ENCODE measurements at places on chromosomes 13 and 19.

DNA sequence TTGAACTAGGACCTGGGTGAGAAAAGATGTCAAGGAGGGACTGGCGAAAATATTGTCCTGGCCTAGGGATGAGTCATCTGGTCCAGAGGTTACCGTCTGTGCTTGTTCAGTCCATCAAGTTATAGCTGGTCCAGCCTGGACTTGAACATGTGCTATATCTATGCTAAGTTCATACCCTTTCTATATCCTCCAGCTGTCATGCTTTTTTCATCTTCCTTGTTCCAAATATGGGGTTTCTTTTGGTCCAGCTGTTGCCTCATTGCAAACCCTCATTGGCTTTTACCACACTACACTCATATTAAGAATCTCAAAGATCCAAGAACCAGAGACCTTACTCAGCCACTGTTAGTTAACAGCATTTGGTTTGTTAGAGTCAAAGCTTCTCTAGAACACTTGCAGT lies 19.1 kb upstream of the KLF12 start:
- no peak for DNase-seq

DNA sequence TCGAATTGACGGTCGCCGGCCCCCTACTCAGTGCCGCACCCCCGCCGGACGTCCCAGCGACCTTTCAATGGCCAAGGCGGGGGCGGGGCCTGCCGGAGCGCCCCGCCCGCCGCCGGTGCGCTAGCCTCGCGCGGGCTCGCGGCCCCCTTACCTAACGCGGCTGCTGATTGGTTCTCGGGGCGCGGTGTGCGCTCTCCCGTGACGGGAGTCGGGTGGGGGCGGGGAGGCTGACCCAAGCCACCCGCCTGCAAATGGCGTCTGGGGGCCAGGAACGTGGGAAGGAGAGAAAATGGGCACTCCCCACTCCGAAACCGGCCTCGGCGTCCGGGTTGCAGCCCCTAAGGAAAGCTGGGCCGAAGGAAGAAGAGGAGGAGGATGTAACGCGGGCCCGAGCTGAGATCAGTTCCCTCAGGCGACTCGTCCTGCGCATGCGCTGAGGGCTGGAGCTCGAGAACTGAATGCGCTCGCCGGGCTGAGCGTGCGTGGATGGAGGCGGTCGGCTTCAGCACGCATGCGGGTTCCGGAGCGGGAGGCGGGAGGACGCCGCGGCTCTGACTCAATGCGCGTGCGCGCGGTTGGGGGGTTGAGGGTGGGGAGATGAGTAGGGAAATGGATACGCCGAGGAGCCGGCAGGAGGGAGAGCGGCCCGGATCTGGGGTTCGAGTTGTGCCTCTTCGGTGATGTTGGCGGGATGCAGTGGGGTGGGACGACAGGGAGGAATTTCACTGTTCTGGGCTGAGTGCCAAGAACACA lies at the start of gene SMG9:
TSS of gene SMG9 (minus strand) at position 460 of the 753 bp plus-strand sequence. CDS start 4,221 bp downstream, outside the sequence.
- DNase-seq, result peak; percentile 96

DNA sequence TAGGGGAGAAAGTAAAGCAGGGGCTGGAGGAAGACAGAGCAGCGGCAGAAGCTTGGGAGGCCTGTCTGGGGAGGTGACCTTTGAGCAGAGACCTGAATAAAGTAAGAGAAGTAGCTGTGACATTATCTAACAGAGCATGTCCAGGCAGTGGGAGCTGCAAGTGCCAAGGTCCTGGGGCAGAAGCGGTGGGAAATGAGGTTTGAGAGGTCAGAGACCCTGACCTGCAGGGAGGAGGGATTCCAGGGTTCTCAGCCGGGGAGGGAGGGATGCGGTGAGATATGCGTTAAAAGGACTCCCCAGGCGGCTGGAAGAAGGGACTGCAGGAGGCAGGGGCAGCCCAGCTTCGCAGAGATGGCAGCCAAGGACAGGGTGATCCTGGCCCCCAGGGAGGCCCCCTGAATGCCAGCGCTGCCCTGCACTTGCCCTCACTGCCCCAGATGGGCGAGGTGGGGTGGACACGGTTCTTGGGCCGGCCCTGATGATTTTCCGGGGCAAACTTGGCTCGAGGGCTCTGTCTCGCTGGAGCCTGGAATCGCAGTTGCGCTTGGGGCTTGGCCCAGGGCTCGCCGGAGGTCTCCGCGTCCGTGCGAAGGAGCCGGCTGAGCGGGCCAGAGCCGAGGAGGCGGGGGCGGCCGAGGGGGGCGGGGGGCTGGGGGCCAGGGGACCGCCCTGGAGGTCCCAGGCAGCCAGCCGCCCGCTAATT lies 3.2 kb downstream of the CRLF1 start:
- DNase-seq, result no peak

DNA sequence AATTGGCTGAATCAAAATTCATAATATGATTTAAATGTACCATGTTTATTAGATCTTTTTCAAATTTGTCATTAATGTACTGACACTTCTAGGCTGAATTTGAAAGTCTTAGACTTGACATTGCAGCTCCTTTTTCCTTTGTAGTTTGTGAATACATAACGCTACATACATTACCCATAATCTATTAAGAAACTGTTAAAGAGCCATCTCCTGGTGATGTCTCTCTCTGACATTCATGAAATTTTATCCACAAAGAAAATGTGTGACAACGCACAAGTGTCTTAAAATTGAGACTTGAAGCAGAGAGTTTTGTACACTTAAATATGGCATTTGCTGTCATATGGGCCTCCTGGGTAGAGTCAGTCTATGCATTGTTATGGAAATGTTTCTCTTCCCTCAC lies 320.2 kb upstream of the ARGLU1 start:
- DNase-seq, result no peak

DNA sequence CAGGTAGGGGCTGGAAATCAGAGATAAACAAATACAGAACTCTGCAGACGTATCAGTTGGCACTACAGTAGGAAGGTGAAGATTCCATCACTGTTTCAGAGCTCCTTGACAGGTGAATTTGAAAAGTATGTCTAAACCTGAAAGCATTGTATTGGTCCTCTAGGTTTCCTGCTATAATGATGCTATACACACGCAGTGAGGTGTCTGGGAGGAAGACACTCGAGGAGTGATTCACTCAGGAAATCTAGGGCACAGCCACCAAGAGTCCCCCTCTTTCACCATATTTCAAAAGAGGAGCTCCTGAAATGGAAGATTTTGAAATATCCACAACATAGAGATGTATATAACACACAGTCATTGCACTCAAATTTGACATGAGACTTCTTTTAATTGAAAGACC lies 331.0 kb upstream of the DACH1 start:
- DNase-seq, result no peak

DNA sequence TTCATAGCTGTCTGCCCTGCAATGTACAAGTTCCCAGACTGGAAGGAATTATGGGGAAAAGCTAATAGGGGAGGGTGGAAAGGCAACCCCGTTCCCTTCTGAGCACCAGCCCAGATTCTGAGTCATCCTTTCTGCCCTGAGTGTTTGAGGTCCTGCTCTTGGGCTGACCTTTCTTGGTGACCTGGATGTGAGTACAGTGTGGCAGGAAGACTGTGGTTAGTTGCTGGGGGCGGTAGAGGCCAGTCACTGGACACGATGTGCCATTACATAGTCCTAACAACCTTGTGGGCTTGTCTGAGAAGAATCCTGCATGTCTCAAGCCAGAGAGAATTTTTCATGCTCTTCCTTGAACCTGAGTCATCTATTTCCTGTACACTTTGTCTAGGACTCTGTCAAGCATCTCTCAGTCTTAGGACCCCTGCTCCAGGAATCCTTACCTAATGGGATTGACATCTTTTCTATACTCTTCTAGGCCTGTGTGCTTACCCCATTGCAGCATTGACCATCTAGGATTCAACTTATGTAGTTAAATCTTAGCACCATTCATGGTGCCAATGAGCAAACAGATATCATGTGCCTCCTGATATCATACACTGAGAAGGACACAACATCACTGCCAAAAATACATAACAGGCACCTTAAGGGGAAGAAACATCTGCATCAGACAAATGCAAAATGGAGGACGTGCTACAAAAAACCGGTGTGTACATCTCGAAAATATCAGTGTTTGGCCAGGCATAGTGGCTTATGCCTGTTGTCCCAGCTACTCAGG lies 8.1 kb upstream of the ANGPTL4 start:
- no peak for DNase-seq

DNA sequence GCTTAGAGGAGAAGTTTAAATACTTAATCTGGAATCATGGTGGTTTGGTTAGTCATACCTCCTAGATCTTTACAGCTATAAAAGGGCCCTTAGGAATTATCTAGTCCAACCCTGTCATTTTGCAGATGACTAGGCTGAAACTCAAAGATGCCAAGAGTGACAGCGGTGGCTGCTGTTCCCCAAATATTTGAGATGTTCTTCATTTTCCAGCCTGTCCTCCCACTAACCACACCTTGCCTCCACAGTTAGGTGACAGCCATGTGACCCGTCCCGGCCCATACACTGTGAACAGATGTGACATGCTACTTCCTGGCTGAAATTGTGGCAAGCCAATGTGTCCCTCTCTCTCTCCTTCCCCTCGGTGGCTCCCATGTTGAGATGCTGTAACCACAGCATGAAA lies 225.5 kb upstream of the IPO5 start:
- no peak for DNase-seq

- no peak for DNase-seq
These were observed 12.1 kb downstream of the PROZ start for GRCh38 chr13:113170511-113170910.

DNA sequence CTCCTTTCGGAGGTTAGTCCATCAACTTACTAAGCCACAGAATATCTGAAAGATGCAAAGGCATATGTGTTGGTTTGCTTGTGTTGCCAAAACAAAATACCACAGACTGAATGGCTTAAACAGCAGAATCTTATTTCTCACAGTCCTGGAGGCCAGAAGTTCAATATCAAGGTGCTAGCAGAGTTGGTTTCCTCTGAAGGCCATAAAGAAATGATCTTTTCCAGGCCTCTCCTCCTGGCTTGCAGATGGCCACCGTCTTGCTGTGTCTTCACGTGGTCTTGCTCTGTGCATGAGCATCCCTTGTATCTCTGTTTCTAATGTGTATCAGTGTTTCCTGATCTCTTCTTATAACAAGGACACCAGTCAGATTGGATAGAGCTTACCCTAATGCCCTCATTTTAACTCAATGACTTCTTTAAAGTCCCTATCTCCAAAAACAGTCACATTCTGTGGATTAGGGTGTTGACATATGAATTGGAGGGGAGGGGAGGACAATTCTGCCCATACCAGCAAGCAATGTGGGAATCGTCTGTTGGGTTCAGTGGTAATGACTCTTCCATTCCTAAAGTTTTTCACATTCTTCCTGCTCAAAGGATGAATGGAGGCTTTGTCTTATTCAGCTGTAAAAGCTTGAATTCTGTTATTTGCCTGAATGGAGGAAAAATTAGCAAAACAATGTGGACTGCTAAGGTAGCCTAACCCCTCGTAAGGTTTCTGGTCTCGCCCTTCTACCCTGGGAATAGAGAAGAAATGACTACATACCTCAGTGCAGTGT lies 715.7 kb downstream of the DIAPH3 start:
- DNase-seq, result peak; percentile 39

DNA sequence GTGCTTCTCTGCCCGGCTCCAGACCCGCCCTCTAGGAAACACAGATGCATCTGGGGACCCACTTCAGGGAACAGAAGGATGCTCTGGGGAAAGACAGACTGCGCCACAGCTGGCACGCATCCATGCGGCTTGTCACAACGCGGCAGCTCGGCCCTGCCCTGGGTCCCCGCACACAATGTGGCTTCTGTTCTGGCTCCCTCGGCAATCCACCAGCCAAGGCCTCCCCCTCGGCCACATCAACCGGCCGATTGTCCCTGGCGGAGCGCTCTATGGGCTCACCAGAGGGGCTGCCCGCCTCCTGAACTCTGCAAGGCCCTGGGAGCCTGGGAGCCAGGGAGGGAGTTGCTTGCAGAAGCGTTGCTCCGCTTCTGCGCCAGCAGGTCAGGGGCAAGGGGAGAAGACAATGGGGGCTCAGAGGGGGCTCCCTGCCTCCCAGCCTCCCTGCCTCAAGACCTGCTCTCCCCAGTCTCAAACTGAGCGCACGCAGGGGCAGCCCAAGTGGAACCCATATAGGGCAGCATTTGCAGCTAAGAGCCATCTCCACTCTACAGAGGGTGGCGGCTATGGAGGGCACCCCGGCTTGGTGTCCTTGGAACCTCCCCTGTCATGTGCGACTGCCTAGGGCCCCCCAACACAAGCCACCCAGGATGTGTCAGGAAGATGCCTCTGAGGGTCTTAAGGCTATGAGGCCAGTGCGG lies 37.9 kb downstream of the MLLT1 start:
- no peak for DNase-seq

DNA sequence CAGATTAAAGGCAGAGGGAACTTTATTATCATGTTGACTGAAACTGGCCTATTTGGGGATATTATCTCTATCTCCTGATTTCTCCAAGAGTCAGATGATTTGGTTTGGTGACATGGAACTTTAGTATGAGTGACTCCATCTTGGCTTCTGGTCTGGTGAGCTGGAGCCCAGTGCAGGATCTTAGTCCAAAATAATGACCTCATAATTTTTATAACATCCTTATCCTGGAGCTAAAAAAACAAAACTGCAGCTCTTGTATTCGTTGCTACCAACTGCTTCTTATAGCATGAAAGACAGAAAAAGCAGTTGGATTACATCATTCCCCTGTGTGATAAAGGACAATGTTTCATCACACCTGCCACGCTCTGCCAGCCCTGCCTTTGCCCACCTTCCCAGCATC lies 39.3 kb upstream of the RNF17 start:
- DNase-seq, result no peak

- no peak for DNase-seq
These were observed 105.3 kb downstream of the SLC10A2 start for GRCh38 chr13:102960959-102961358.

DNA sequence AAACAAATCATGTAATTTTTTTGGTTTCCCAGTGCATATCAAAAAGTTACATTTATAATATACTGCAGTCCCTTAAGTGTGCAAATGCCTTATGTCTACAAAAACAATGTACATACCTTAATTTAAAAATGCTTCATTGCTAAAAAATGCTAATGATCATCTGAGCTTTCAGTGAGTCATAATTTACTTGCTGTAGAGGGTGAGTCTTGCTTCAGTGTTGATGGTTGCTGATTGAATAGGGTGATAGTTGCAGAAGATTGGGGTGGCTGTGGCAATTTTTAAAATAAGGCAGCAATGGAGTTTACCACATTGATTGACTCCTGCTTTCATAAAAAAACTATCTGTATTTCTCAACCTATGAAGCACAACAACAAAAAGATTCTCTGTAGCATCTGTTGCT lies 613.9 kb downstream of the TBC1D4 start:
- DNase-seq, result peak; percentile 61

- DNase-seq, result no peak
These were observed 37.4 kb upstream of the MTIF3 start for GRCh38 chr13:27487776-27488175.

DNA sequence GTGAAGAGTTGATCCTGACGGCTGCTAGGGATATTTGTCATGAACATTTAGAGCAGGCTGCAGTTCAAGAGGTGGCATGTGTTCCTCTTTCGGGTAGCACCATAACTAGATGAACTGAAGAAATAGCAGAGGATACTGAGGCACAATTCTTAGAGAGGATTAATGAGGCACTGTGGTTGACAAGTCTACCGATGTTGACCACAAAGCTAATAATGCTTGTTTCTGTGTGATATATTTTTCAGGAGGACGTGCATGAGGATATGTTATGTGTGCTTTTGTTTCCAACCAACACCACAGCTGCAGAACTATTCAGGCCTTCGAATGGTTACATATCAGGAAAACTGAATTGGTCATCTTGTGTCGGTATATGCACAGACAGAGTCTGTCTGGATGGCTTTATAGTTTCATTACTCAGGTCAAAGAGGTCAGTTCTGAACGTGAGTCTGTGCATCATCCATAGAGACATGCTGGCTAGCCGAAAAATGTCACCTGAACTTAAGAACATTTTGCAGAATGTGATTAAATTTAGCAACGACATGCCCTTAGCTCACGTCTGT lies 210.1 kb upstream of the IRS2 start:
- no peak for DNase-seq
